ENCODE measurements at places on chromosomes 16 and 17.

- DNase-seq: no peak
These were observed 750 bp downstream of the TMEM132E start for GRCh38 chr17:34579979-34580684.

DNA sequence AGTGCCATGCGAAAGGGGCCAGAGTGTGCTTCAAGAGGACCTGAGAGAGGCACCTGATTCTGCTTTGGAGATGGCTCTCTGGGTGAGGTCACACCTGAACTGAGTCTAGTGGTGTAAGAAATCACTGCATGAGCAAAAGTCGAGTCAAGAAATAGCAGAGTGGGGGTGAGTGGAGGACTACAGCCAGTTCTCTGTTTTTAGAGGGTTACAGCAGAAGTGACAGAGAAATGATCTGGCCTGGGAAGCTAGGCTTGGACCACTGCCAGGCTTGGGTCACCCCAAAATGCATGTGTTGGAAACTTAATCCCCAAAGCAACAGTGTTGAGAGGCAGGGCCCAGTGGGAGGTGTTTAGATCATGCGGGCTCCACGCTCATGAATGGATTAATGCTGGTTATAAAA lies 312.0 kb downstream of the CBLN1 start:
- DNase-seq: no peak

DNA sequence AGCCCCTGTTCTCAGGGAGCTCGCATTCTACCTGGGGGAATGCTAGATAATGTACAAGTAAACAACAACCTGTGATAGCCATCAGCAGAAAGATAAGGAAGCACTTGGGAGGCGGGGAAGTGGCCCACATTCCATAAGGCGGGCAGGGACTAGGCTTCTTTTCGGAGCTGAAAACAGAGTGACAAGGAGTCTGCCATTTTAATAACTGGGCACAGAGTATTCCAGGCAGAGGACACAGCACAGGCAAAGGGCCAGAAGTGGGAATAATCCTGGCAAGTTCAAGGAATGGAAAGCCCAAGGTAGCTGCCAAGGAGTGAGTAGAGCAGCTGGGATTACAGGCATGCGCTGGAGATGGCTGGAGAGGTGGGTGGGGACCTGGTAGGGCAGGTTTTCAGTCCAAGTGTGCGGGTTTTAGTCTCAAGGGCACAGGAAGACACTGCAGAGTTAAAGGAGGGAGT lies 24.3 kb downstream of the USP43 start:
- DNase-seq: no peak

DNA sequence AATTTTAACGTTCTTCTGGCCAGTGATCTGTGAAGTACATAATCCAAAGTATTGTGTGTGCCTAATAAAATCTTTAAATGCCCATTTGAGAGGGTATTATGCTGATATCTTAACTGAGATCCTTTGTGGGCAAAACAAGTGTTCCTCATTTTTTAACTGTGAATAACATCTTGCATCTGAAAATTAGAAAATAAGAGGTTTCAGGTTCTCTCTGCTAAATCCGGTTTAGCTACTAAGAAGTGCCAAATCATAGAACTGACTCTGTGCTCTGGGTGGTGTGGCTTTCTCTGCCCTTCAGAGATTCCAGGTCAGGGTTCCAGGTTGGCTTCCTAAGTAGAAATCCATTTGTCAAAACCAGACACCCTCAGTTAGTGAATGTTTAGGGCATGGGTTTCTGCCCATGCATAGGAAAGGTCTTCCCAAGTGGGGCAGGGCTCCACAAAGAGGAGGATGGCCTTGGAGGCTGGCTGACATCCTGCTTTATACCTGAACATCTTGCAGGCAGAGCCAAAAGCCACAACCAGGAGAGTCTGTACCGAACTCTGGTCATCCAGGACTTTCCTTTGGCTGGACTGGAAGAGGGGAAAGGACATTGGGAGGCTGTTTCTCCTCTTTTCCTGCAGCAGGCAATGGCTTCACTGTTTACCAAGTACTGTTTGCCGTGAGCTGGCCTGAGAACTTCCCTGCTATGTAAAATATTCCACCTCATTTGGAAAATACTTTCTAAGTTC lies 8.5 kb downstream of the ALDH3A2 start:
- DNase-seq: no peak

Data from T-helper 2 cell (primary cell).